Cortex of kidney (tissue), 1 donor: ENCODE measurements at places on chromosomes 3 and 15.

DNA sequence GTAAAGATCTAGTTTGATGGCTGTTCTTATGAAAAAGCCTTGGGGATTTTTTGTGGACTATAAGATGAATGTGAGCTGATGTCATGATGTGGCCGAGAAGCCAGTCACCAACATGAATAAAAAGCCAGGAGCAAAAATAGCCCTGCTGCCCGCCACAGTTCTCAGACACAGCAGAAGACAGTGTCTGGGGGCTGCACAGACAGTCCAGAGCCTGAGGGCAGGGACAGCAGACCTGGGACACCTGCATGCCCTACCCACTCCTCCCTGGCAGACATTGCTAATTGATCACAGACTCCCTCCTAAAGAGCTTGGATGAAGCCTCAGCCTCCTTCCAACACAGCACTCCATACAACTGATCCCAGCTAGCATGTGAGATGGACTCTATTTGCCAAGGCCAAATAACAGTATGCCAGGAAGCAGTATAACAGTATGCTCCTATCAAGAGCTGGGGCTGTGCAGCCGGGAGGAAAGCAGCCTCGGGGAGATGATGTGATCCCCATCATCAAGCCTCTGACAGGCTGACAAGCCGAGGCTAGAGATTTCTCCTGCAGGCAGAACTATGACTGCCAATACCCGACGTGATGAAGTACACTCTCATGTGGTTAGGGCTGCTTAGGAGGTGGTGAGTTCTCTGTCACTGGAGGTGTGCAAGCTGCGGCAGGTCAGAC is 105.4 kb upstream of the RPL32 start:
- no peak for DNase-seq

- DNase-seq, result no peak
Observed at GRCh38 chr3:115494826-115495225, 128.5 kb upstream of the GAP43 start.

GRCh38 chr3:113573728-113574127 is 41.4 kb downstream of the SIDT1 start:
- DNase-seq, result no peak

DNA sequence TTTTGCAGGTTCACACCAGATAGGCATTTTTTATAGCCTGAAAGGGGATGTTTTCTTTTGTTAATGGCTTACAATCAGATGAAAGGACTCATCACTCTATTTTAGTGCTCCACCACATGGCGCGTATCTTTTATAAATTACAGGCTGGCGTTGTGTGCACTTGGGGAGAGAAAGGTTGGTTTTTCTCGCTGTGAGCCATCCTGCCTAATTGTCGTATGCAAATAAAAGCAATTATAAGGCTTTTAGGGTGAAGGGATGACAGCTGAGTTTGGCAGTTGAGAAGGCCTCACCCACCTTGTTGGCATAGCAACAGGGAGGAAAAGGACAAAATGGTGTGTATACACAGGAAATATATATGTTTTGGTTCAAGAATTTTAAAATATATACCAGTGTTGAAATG is 268.0 kb downstream of the NR2F2 start:
- no peak for DNase-seq

- no peak for DNase-seq
Observed at GRCh38 chr15:45794712-45795439, 160.0 kb downstream of the SQOR start.

DNA sequence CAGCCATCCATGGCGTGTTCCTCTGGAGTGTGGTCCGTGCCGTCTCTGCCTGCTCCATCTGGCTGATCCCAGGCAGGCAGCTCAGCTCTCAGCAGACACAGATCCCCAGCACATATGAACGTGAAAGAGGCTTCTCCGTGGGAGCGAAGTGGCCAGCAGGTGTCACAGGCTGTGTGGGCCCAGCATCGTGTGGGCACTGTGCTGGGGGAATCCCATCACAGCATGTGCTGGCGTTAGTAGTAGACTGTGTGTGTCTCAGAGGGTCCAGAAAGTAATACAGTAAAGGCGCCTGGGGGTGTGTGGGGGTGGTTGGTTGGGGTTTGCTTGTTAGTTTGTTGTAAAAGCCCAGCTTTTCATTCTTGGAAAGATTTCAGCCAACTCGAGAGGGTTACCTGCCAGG is 147.6 kb downstream of the IGF1R start:
- DNase-seq, result no peak

DNA sequence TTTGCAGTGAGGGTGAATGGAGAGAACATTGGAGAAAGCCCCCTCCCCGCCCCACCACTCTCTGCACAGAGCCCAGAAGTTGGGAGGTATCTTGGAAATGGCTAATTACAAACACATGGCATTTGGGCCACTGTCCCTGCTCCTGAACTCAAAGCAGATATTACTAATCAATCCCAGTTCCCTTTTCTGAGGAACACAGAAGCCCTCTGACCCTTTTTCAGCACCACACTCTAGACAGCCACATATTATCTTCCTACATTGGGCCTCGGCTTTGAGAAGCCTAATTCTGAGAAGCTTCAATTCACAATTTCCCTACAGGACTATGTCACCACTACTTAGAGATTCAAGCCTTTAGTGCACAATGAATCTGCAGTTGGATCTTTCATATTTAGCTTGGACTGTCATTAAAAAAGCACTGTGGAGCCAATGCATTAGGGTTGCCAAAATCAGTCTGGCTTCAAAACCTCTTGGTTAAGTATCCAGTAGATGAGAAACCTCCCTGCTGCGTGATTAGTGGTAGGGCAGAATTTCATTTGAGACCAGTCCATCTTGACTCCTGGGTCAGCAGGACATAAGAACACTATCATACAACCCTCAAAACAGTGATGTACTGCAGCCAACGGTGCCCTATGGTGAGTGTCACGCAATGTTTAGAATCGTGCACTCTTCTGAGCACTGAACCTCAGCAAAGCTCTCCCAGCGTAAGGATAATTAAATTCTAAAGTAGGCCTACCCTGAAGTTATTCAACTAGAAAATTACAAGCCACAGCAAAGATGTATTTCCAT is 26.1 kb downstream of the MGLL start:
- DNase-seq, result no peak

- no peak for DNase-seq
Observed at GRCh38 chr15:63465104-63465503, 39.3 kb upstream of the USP3 start.

DNA sequence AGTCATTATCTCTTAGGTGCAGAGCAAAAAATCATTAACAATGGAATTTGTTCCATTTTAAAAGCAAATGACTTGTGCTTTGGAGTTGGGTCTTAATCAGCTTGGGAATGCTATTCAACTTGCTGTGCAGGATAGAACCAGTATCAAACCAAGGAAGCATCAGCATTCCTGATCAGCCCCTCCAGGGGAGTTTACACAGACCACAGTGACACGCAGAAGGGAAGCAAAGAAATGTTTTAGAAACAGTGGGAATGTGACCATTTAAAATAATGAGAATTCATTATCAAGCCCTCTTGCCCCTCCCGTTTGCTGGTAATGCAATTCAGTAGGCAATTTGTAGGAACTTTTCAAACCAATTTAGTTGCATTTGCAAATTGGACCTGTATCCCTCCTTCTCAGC is 155.1 kb downstream of the LRTM1 start:
- DNase-seq, result no peak

GRCh38 chr15:101267320-101268104 is 9.8 kb downstream of the SELENOS start:
- no peak for DNase-seq

DNA sequence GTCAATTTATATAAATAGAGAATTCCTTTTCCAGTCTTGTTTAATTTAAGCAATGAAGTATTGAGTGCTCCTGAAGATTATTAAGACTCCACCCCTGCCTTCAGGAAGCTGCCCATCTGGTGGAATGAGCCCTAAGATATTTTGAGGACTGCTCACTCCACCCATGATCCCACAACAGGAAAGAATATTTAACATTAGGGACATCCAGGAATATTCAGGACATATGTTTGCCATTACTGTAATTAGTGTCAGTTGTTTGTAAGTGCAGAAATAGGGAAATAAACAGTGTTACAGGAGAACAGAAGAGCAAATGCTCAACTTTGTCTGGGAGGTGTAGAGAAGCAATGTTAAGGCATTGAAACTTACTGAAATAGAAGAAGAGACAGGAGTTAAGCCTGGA is 375.0 kb downstream of the ROBO2 start:
- DNase-seq, result no peak

DNA sequence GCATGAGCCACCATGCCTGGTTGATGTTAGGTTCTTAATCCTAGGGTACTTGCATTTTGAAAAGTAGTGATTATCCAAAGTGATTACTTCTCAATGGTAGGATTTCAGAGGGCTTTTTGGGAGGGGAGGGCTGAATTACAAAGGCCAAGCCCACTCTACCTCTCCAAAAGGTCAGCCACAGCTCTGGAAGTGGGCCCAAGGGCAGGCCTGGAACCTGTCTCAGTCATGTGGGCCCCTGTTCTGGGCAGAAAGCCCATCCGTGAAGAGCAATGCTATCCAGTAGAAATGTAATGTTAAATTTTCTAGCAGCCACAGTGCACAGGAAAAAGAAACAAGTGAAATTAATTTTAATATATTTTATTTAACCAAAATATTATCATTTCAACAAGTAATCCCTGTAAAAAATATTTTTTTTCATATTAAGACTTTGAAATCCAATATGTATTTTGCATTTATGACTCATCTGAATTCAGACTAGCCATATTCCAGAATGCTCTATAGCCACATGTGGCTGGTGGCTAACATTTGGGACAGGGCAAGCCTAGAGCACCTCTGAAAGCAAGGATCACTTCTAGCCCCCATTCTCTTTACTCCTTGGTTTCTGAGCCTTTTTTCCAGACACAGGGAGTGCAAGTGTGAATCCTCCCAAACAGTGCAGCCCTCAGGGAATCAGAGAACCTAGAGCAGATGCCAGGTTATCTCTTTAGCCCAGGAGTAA is 16.8 kb downstream of the RFT1 start:
- no peak for DNase-seq

DNA sequence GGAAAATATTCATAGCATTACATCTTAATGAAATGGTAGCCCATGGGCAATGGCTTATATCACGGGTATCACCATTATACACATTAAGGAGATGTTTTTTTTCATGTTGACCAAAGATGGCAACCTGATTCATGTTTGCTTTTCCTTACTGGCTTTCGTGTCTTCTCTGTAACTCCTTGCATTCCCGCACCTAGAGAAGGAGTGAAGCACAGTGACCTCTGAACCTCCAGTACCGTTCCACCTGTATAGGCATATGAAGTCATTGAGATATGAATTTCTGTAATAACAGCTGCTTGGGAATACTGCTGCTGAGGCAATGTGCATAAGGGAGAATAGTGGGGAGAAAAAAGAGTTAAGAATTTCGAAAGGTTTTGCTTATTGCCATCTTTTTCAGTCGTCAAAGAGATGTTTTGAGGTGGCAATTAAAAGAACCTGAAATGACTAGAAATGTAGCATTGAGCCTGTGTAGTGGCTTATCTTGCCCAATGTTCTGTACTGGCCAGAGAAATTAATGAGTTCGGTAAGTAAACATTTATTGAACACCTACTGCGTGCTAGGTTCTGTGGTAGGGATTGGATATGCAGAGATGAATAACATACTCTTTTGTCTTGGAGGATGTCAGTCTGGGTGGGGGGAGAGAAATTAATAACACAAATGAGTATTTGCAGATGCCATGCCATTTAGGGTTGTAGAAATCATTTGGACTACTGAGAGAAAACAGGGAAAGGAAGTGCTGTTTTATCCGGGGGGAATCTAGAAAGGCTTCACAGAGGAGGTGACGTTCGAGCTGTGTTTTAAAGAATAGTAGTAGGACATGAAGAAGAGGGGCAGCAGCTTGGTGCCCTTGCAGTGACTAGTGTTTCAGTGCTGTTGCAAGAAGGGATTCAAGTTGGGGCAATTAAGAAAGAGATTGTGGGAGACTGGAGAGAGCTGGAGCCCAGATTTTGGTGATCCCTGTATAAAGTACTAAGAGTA is 2.5 kb downstream of the FEM1B start:
- DNase-seq, result no peak

GRCh38 chr15:86865920-86866319 is 786.2 kb downstream of the AGBL1 start:
- no peak for DNase-seq
